ENCODE measurements at places on chromosomes 7 and 10.

GRCh38 chr7:54674891-54675290, 84.1 kb downstream of the SEC61G start:
- no peak for DNase-seq

- DNase-seq: no peak
These were observed 144.1 kb upstream of the FAM171A1 start for GRCh38 chr10:15515202-15515601.

GRCh38 chr10:82319562-82319961, 444.6 kb downstream of the NRG3 start:
- no peak for DNase-seq

DNA sequence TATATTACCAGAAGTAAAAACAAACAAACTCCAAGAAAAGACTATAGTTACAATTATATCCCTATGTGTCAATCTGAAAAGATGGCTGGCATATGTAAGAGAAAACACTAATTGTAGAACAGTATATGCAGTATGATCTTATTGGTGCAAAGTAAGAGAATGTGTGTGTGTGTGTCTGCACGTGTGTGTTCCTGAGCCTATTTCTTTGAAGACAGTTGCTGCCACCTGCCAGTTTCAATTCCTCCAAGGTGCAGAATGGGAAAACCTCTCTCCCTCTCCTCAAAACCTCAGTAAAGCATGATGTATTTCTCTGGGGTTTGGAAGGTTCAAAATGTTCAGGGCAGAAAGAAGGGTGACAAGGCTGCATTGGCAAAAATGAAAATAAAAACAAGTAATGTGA, 8.8 kb upstream of the SFTPA1 start:
- DNase-seq: no peak

DNA sequence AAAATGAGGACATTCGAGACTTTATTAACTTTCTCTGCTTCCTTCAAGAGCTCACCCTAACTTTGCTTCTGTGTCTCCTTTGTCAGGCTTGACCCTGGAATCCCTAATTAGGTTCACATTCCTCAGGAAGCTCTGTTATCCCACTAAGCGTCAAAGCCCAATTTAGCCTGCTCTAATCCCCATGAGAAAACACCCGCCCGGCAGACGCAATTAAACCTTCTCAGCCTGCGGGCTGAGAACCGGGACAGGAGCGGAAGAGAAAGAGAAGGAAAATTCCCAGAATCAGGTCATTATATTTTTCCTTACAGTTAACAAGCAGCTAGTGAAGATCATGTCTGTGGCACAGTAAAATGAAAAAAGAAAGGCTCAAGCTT, 93.0 kb downstream of the TNS3 start:
- no peak for DNase-seq

DNA sequence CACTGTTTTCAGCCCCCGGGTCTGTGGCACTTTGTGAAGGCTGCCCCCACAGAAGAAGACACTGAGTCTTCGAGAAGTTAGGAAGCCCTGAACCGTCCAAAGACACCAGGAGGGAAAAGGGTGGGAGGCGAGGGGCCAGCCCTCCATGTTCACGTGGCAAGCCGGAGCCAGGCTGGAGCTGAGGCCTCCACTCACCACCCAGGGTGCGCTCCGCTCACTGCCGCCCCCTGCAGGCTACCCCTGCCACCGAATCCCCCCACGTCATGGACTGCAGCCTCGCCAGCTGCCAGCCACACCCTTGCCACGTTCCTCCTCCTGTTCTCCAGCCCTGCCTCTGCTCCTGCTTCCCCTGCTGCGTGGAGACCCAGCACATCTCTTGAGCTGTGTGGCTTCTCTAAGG, 59.0 kb upstream of the EN2 start:
- no peak for DNase-seq

DNA sequence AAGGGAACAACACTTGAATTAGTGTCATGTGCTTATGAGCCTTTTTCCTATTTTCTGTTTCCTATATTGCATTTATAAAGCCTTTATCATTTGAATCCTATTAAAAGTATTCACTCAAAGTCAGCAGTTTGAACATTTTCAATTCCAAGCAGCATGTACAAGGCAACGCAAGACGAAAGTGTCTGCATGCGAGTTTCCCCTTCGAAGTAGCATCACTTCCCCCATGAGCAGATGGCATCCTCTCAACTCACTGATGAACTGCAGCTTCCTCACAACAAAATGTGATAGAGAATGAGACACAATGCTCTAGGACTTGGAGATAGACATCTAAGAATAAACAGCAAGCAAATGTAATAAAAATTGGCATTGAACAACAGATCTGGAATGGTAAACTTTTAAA, 270.7 kb downstream of the PRPF18 start:
- no peak for DNase-seq

DNA sequence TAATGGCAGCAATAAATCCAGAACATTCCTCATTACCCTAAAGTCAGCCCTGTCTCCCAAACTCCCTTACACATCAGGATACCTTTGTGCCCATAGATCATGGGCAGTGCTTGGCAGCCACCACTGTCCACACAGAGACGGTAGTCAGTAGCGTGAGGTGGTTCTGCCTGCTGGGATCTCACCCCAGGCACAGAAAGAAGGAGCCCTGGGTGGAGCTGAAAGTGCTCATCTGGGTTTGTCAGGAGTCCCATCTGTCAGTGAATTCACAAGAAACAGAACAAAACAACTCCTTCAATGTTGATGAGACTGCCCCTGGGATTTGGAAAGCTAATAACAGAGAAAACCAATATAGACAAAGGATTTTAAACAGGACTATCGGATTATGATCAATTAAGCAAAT, 90.2 kb upstream of the PRSS58 start:
- no peak for DNase-seq

GRCh38 chr7:2181077-2181854, 51.5 kb downstream of the MAD1L1 start:
- no peak for DNase-seq

- DNase-seq: no peak
These were observed 354.4 kb downstream of the CRPPA start for GRCh38 chr7:16066805-16067459.

DNA sequence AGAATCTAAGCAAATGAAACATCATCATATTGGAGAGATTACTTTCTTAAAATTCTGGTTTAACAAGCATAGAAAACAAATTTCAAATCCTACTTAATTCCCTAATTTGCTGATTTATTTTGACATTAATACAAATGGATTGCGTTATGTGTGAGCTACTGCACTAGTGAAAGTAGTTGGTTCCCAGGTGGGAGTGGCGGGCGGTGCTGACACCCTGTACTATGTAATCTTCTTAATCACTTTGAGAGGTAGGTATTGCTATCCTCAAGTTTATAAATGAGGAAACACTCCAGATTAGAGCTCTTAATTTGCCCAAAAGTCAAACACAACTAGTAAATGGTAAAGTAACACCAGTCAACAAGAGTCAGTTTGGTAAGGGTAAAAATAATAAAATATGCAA, 131.1 kb downstream of the ELAPOR2 start:
- no peak for DNase-seq

GRCh38 chr7:192701-193480, 520 bp downstream of the FAM20C start:
- no peak for DNase-seq

- DNase-seq: no peak
These were observed 14.6 kb downstream of the PARP12 start for GRCh38 chr7:140048138-140048537.

GRCh38 chr10:49290131-49290530, 8.8 kb upstream of the C10orf71 start:
- DNase-seq: no peak

DNA sequence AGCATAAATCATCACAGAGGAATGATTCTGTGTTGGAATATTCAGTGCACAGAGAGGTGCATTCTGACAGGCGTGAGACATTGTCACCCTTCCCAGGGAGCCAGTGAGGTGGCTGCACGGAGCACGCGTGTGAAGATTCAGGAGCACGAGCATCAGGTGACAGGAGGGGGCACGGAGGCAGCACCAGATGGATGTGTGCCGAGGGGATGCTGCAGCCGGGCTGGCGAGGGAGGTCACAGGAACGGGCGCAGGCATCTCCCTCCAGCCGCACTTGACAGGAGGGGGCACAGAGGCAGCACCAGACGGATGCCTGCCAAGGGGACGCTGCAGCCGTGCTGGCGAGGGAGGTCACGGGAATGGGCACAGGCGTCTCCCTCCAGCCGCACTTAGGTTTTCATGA, 66.5 kb downstream of the DIP2C start:
- no peak for DNase-seq

DNA sequence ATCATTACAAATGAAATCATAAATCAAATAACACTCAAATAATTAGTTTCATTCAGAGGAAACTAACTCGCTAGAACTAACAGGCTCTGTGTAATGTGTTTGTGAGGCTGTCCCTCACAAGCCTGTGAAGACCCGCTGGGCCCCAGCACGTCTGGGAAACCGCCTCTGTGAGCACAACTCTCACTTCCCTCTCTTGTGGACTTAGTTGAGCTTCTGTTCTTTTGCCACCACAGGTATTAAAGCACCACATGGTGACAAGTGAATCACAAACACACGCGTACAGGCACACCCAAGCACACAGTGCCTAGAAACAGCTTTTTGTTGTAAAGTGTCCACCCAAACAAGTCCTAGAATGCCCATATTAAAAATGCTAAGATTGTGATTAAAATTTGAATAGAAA, 51.0 kb downstream of the ZNF777 start:
- no peak for DNase-seq

DNA sequence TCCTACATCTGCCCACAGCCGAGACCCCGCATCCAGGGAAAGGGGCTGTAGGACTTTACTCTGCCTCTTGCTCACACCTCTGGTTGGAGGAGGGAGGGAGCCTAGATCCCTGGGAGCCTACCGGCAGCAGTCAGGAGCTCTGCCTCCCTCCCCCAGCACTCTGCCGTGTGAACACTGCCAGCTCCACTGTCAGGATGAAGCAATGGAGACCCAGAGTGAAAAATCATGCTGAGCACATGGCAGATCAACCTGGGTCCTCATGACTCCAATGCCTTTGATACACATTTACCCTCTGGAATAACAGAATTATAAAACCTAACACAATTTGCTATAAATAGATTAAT, 477.7 kb downstream of the TNS3 start:
- DNase-seq: no peak

DNA sequence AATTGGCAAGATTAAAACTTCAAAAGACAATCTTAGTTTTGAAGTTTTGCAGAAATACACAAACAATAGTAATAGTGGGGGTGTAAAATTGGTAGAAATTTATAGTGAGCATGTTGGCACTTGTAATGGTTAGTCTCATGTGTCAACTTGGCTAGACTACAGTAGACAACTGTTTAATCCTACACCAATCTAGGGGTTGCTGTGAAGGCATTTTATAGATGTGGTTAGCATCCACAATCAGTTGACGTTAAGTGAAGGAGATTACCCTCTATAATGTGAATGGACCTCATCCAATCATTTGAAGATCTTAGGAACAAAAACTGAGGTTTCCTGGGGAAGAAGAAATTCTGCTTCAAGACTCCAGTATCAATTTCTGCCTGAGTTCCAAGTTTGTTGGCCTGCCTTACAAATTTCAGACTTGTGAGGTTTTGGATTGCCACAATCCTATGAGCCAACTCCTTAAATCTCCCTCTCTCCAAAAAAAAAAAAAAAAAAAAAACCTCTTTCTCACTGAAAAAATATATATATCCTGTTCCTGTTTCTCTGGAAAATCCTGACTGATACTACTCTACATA, 531.6 kb upstream of the IGFBP3 start:
- DNase-seq: no peak

GRCh38 chr10:63667596-63668480, 146.6 kb downstream of the REEP3 start:
- DNase-seq: no peak

DNA sequence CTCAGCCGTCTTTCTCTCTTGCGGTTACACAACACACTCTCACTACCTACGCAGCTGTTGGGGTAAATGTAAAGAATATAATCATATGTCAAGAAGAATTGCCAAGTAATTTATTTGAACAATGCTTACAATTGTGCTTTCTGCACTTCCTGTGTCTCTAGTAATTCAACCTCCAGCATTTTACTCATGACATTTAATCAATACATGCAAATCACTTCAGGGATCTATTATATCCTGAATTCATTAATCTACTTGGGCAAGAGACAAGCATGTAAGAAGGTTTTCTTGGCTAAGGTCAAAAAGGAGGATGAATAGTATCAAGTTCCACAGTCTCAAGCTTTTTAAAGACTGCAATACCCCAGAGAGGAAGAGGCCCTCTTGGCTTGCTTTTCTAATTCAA, 562.9 kb upstream of the ADARB2 start:
- DNase-seq: no peak

GRCh38 chr7:151367284-151367683, 25.7 kb downstream of the NUB1 start:
- DNase-seq: no peak

GRCh38 chr7:79398138-79398749, 55.2 kb downstream of the MAGI2 start:
- no peak for DNase-seq

DNA sequence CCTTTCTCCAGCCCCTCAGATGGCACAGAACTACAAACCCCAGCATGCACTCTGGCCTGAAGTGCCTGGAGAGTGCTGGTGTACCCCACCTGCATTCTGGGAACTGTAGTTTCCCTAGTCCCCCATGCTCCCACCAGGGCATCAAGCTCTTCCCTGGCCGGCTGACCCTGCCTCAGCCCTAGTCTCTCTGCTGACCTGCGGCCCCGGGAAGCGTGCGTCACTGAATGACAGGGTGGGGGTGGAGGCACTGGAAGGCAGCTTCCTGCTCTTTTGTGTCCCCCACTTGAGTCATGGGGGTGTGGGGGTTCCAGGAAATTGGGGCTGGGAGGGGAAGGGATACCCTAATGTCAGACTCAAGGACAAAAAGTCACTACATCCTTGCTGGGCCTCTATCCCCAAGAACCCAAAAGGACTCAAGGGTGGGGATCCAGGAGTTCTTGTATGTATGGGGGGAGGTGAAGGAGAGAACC, 2.1 kb downstream of the NOS3 start:
- no peak for DNase-seq

DNA sequence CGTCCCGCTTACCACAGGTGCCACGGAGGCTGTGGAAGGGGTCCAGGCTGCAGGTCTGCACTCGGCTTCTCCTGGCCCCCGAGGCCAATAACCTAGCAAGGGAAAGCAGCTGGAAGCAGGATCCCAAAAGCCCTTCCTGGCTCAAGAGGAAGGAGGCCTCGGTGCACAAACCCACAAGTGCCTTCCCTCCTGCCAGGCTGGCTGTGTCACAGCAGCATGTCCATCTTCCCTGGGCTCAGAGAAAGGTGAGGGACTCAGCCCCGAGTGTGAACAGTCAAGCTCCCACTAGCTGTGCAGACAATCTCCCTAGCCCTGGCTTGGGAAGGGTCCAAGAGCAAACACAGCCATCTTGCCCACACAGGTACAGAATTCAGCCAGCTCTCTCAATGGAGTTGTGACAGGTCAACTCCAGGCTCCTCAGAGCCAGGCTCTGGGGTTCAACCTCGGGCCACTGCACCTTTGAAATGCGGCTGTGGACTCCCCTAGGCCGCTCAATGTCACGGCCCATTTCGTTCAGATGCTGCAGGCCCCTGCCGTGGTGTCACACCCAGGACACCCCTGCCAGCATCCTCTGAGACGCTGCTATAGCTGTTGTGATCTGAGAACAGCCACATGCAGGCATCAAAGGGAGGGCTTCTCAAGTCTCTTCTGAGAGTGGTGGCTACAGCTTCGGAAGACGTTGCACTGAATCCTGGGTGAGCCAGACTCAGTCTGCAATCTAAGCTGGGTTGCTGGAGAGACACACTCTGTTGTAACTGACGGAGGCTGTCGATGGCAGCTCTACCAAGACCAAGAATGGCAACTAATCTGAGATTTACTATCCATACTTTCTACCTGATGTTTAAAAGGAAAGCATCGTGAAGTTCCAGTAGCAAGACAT, 137.9 kb downstream of the DIP2C start:
- no peak for DNase-seq

Data from CD4-positive, alpha-beta T cell treated with Interleukin-6 at 100 ng/mL for 8 hours (primary cell).